LoVo (cell line): ENCODE measurements at places on chromosomes 12 and 14.

GRCh38 chr12:89156340-89156739 is 196.0 kb downstream of the DUSP6 start:
- no peak for DNase-seq

DNA sequence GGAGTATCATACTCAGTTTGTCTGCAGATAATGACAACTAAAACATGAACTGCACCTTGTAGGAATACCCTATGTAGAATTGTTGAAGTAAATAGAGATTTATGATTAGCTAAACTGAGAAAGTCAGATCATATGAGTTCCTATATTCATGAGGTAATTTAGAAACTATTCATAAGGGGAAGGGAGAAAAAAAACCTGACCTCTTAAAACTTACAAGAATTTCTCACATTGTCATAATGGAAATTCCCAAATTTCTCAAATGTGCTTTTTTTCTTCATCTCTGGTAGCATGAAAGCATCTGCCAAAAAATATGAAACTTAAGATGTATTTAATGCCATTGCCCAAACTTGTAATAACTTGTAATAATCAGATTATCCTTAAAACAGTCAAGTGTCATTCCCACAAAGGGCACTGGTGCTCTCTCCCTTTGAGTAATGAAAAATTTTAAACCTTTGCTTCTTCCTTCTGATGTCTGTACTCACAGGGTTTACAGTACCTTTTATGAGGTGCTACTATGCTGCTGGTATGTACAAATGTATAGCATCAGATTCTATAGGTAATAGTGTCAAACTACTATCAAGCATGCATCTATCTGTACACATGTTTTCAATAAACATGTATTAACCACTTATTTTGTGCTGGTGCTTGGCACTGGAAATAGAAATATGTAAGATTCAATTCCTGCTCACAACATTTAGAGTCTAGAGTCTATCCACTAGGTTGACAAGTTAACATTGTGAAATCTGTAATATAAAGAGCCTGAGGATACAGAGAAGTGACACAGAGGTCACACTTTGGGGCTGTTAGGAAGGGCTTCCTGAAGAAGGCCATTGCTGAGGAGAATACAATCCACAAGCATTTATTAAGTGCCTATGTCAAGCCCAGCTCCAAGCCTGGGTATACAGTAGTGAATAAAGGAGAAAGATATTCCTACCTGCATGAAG is 17.4 kb upstream of the DRAM1 start:
- DNase-seq: no peak

- DNase-seq: no peak
These were observed 60.7 kb downstream of the SLC38A6 start for GRCh38 chr14:61041704-61042103.

DNA sequence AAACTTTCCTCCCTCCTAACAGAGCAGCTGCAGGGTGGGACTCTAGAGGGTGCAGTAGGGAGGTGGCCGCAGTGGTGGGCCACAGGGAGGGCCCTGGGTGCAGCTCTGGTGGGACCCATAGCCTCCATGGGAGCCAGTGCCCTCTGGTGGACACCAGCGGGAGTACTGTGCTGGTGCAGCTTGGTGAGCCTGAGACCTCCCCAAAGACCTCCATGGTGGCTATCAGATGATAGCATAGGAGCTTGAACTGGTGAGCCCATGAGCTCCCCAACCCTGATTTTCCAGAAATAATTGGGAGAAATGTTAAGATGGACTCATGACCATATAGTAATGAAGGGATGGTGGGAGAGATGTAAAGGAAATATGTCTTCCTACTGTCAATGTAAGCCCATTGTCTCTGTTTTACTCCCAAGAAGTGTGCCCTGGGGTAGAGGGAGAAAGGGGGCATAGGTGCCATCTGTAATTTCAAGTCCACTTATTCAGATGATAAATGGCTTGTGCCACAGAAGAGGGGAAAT is 98.7 kb downstream of the GAS2L3 start:
- no peak for DNase-seq

GRCh38 chr12:103354403-103354802 is 141.4 kb downstream of the C12orf42 start:
- DNase-seq: no peak

DNA sequence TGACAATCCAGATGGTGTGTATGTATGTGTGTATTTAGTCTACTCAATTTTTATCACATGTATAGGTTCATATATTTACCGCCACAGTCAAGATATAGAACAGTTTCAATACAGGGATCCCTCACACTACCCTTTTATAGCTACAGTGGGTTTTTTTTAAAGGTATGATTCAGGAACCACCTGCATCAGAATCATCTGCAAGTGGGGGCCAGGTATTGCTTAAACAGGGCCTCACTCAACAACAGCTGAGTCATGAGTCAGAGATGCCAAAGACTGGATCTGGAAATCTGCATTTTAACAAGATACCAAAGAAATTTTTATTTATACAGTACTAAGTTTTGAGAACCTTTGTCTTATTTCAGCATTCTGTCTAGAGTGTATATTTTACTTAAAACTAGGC is 117.6 kb downstream of the SLC35F4 start:
- DNase-seq: no peak

DNA sequence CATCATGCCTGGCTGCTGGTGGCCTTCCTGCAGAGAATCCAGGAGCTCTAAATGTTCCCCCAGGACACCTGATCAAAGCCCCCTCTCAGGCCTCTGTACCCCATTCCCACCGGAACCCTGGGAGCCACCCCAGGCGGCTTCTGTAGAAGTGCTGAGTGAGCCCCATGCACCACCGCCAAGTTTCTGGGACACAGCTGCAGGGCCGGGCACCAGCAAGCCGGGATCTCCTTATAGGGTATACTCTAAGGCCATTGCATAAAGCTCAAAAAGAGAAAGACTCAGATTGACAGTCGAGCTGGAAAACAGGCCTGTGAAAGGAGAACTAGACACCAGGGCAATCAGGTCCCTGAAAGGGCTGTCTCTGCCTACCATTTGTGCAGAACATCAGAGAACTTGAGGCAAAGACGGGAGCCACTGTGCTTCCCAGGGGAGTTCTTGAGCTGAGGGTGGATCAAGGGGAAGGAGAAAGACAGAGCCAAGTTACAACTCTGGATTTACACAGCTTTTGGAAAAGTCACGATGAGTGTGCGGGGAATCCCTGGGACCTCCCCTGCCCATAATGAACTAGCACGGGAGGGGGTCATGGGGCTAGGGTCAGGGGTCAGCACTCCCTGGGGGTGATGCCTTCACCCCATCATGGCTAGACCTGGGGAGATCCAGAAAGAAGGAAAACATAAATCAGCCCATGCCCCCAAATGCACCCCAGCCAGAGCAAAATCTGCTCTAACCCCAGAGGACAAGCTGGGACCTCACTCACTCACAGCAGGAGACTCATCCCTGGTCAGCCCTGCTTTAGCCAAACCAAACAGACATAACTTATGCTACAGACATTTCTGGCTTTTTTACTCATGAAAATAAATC is 51.1 kb downstream of the ITPK1 start:
- no peak for DNase-seq

GRCh38 chr12:94793191-94793595 is 142.8 kb upstream of the TMCC3 start:
- no peak for DNase-seq

GRCh38 chr12:69949311-69950002 is 124.4 kb downstream of the MYRFL start:
- no peak for DNase-seq
